Activated naive CD8-positive, alpha-beta T cell treated with anti-CD3 and anti-CD28 coated beads, Interleukin-2, amount 10 ng/mL, durations not matched to agents 7 days and 5 days (primary cell): ENCODE measurements at places on chromosomes 2 and 18.

DNA sequence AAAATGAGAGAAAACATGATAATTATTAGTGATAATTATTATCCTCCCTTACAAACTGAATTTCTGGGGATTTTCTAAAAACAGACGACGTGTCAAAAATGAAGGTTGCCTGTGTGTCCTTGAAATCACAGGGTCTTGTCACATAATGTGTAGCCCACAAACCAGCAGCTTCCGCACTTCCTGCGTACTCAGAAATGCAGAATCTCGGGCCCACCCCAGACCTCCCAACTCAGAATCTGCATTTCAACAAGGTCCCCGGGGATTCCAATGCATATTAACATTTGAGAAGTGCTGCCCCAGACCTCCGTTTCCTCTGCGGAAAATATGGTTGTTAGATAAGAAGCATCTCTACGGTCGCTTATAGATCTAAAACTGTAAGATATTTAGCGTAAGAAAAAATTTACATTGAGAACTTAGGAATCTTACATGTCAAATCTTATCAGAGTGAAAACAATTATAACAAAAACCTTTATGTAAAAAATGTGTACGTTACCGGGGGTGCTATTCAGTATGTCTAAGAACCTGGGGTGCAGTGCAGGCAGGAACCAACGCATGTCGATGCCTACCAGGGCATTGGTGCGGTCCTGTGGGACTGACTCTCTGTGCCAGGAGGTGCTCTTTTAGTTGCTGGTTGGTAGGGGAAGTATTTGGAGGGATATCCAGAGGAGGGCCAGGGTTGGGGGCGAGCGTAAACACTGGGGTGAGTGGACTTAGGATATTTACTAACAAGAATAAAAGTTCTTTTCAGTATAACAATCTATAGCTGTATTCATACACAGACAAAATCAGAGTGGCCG lies 15.2 kb downstream of the CDKL4 start:
- peak; percentile 65 for DNase-seq

DNA sequence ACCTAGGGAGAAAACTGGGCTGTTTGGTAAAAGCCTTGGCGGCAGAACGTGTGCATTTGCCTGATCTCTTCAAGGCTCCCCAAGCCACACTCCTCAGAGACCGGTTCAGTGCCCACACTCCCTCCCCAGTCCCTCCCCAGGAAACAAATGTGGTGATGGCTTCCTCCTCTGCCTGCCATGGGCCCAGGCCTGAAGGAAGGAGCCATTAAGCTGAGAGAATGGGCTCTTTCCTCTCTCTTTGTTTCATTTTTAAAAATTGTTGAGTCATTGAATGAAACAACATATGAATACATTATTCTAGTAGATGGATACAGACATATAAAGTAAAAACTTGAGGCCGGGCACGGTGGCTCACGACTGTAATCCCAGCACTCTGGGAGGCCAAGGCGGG lies 50.6 kb upstream of the YWHAQ start:
- peak; percentile 50 for DNase-seq

DNA sequence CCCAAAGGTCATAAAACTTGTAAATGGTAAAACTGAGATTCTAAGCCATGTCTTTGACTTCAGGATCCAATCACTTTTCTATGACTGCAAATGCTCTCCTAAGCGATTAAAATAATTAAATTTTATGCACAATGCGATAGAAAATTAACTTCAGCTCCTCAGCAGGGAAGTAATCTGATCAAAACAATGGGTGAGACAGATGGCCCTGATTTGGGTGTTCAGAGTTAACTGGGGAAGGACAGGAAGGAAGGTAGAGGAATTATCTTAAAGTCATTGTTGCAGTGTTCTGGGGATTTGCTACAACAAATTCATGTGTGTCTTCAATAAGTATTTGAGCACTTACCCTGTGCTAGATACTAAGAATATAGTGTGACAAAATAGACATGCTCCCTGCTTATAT lies 446.0 kb upstream of the MEX3C start:
- DNase-seq = no peak

- no peak for DNase-seq
Measured at GRCh38 chr2:3489764-3490115, 29.6 kb downstream of the ADI1 start.

DNA sequence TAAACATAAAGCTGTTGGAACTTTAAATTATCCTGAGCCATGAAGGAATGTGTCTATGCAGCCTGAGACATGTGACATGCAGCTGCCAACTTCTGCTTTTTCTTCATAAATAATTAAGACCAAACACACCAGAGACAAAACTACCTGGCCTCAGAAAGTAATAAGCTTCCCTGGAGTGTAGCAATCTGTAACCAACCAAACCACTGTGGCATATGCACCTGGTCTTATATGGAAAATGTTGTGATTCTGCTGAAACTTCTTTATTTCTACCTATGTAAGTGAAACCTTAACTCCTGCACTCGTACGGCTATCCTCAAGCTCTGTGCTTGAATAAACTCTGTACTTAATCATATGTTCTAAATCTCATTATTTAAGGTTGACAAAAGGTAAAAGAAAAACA lies 515.0 kb downstream of the TMEM182 start:
- no peak for DNase-seq

DNA sequence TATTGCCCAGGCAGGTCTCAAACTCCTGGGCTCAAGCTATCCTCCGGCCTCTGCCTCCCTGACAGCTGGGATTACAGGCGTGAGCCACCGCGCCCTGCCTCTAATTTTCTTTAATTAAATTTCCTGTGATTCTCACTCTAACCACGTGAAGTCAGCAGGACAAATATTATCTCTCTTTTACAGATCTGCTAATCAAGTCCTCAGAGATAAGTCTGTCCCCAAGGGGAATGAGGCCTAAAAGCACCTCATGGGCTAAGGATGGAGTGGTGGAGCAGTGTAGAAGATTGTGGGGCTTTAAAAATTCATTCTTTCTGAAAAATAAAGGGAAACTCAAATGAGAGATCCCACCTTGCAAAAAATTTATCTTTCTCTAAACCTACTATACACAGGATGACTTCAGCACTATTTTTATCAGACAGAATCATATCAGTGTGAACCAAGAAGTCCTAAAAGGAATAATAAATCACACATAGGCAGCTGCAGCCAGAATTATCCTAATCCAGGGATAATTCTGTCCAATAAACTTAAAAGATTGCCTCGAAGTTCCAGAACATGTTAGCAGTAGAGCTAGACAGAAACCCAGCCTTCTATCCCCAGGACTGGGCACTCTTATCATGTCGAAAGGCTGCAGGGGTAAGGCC lies 38.3 kb upstream of the BMPR2 start:
- no peak for DNase-seq
